ENCODE measurements at places on chromosomes 2 and 18.

DNA sequence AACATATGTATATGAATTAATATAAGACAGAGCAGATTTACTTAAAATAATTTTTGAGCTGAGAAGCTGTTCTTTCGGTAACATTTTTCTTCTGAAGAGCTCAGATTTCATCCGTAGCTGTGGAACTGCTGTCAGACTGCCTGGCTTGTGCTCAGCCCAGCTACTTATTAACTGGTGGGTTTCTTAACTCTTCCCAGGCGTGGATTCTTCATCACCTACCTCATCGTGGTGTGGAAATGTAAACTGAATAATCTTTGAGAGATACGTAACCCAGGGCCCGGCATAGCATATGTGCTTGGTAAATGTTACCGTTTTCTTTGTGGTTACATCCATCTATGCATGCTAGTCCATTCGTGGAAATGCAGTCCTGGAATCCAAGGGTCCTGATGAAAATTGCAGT lies 145.0 kb downstream of the MCFD2 start:
- DNase-seq = no peak

DNA sequence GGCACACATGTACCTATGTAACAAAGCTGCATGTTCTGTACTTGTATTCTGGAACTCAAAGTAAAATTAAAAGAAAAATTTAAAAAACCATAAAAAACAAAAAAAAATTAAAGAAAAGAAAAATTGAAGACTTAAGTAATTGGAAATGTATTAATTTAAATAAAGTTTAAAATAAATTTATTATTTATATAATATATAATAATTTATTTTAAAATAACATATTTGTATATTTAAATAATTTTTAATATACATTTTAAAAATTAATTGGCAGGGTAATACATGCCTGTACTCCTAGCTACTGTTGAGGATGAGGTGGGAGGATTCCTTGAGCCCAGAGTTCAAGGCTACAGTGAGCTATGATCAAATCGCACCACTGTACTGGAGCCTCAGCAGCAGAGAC lies 1830.6 kb upstream of the CELF4 start:
- no peak for DNase-seq

DNA sequence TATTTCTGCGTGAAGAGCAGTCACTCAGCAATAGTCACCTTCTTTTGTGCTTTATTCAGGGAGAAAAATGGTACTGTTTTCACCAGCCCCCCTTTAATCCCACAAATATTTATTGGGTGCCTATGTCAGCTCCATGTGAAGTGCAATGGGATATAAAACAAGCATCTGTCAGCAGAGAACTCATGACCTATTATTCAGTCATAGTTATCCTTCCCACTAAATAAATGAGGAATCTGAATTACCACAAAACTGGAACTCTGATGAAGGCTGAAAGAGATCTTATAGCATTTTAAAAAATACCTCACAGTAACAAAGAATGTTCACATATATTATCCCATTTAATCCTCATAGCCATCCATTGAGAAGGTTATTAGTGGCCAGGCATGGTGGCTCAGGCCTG lies 45.8 kb downstream of the DHX57 start:
- DNase-seq = no peak

DNA sequence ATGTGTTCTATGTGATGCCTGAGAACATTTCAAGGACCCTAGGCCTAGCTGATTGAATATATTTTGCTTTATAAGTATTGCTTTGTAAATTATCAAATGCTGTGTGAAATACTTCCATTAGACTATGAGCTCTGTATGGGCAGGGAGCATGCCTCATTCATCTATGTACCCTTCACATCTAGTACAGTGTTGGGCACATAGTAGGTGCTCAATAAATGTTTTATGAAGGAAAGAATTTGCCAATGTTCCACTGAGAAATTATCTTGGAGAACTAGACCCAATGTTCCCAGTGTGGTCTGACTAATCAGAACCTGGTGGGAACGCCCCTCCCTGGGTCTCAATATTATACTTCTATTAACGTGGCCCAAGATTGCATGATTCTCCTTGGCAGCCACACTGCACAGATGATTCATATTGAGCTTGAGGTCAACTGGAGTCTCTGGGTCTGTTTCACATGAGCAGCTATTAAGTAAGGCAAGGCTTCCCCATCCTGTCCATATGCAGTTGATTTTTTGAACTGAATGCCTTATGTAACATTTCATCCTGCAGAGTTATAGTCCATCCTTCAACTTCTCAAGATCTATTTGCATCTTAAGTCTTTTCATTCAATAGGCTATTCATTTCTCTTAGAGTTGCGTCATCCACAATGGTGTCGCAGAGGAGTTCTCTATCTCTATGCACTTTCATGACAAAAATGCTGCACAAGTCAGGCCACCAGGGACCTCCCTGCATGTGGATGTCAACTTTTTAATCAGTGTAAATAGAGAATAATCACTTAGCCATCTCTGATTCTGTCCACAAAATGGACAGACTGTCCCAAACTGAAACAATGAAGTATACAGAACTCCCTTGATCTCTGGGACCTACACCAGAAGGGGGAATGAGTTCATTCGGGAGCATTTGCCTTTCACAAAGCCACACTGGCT lies 257.6 kb downstream of the CYP26B1 start:
- DNase-seq = no peak

- no peak for DNase-seq
Measured at GRCh38 chr2:179239195-179239594, 25.4 kb downstream of the SESTD1 start.

DNA sequence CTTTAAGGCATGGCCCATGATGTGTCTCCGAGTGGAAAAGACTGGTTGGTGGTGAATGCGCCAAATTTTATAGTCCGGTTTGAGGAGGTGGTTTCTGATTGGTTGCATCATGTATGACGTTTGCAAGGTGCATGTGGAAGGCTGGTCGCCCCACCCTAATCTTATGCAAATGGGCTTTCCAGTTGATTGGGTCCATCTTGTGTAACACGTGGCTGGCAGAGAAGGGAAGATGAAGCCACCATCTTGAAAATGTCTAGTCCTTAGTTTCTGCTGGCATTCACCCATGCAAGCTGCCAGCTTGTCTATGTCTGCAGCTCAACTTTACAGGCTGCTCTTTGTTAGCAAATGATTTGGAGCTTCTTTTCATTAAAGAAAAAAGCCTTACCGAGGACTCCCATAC lies 132.2 kb downstream of the PIK3C3 start:
- DNase-seq = no peak
